Activated T-helper 9 cell treated with anti-CD3 and anti-CD28 coated beads, Interleukin-2, amount 50 U/mL, for 16 hours (primary cell): ENCODE measurements at places on chromosomes 7 and 10.

DNA sequence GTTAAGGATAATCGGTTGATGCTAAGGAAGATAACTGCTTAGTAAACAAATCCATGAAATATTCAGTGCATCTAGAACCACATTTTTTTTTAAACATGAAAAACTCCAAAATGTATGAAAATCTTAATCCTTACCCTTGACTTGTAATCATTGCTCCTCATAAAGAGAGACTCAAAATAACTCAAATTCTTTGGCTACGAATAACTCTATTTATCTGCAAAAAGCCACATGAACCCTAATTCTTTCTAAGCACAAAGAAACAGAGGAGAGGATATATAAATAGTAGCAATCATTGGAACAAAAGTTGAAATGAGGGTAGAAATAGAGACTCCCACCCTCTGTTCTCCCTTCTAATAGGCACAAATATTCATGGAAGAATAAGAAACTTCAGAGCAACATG lies 40.2 kb downstream of the ANK3 start:
- DNase-seq: no peak

DNA sequence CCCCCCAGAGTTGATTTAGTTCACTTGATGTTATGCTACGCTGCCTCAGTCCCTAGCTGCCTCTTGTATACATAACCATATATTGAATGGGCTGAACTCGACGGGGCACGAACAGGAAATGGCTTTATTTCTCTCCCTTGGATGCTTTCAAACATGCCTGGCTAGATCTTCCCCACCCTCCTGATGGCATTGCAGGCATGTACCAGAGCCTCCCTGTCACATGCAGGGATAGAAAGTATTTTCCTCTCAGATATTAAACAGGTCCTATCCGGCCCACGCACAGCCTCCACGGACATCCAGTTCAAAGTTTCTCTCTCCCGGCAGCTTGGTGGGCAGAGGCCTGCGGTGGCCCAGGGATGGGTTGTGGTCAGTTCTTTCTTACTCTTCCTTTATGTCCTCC lies 422.1 kb downstream of the RPS24 start:
- no peak for DNase-seq

DNA sequence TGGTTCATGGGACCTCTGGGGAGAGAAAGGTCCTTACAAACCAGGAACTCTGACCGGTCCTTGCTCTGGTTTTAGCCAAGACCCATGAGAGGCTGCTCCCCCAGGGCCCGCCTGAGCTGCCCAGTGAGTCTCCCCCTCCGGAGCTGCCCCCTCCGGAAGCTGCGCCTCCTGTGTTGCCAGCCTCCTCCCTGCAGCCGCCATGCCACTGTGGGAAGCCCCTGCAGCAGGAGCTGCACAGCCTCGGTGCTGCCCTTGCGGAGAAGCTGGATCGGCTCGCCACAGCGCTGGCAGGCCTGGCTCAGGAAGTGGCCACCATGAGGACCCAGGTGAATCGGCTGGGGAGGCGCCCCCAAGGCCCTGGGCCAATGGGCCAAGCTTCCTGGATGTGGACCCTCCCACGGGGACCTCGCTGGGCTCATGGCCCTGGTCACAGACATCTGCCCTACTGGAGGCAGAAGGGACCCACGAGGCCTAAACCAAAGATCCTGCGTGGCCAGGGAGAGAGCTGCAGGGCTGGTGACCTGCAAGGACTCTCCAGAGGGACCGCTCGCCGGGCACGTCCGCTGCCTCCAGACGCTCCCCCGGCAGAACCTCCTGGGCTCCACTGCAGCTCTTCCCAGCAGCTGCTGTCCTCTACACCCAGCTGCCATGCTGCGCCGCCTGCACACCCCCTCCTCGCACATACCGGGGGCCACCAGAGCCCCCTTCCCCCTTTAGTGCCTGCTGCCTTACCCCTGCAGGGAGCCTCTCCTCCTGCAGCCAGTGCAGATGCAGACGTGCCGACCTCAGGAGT lies 40.1 kb downstream of the ZNF467 start:
- no peak for DNase-seq

- DNase-seq: no peak
Observed at GRCh38 chr7:112001091-112001826, 204.9 kb downstream of the DOCK4 start.
